T-cell (primary cell): ENCODE measurements at places on chromosomes 1 and 21.

DNA sequence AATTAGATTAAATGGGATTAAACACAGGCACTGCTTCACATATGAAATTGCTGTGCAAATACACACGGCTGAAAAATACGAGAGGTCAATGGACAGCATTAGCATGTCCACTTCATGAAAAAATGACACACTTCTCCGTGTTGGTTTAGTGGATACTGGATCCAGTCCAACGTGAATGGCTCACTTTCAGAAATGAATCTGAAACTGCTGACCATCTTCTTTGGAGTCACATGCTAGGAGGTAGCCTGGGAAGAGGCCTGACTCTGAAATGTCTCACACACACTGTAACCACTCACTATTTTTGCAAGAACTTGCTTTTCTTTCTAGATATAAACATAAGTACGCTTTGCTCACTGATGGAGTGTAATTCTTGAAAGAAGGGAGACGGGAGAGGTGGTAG, 127.3 kb downstream of the HLCS start:
- no peak for DNase-seq

DNA sequence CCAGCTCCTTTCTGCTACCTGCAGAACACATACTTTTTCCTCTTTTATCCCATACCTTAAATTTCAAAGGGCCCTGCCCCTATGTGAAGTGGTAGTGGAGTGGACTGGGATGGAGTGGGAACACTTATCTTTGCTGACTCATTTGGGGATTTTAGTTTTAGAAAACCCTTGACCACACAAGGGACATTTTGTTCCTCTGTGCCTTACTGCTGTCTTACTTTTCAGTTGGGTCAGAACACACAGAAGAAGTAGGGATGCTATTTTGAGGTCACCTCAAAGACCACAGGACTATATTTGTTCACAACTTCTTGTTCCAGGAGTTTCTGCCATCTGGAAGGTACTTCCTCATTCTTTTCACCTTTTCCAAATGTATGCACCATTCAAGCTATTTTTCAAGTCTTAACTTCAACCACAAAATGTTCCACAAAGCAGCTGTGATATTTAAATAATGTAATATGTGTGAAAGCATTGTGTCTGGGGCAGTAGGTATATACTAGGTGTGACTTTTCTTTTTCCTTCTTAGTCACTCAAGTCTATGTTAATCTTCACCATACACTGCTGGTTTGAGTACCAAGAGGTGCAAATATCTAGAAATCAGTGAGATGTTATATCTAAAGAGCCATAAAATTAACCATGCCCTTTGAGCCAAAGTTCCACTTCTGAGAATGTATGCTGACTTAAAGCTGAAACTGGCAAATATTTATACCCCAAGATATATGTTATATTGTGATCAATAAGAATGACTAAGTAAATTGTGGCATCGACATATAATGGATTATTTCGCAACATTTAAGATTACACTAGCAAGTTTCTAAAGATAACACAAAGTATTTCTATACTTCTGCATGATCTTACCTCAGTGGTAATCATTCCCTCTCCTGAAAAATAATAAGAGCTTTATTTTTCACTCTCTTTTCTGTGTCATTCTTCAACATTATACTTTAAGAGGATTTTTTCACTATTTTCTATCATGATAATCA, 308.5 kb downstream of the MRPL39 start:
- DNase-seq, result no peak

DNA sequence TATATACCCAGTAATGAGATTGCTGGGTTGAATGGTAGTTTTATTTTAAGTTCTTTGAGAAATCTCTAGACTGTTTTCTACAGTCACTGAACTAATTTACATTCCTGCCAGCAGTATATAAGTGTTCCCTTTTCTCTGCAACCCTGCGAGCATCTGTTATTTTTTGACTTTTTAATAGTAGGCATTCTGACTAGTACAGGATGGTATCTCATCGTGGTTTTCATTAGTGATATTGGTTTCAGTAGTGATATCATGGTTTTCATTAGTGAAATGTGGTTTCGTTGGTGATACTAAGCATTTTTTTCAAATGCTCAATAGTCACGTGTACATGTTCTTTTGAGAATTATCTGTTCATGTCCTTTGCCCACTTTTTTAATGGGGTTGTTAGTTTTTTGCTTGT, 316.8 kb downstream of the PTBP2 start:
- no peak for DNase-seq

GRCh38 chr1:157971769-157972168, 21.7 kb upstream of the KIRREL1 start:
- no peak for DNase-seq

DNA sequence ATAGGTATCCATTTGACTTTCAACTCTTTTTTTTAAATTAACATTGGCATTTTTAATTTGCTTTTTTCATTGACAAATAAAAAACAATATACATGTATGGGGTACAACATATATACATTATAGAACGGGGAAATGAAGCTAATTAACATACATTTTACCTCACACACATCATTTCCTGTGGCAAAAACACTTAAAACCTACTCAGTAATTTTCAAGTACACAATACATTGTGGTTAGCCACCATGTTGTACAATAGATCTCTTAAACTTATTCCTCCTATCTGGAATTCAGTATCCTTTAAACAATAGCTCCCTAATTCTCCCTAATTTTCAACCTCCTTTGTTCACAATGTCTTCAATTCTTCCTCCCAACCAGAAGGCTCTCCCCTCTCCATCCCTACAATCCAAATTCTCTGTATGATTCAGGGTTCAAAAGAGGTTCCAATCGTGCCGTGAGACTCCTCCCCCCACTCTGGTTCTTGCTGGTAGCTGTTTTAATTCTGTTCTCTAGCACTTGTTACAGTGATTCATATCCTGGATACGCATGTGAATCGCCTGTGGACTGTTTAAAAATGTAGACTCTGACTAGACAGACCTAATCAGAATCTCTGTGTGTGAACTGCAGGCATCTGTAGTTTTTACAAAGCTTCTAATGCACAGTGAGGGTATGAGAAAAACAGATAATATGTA, 87.6 kb upstream of the DUSP10 start:
- DNase-seq, result peak; percentile 35

DNA sequence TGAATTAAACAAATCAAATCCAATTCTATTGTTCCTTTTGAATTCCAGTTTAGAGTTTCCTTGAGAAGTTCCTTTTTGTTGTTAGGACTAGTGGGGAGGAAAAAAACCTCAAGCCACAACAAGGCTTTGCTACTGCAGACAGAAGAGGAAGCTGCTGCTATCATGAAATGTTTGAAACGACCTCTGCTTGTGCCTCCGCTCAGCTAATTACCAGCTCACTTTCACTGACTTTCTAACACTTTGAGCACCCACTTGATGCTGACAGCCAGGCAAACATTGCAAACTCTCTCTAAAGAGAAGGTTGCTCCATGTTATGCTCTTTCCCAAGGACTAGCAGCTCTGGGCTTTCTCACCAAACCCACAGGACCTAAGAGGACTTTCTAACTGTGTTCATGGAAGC, 203.9 kb upstream of the PROX1 start:
- peak; percentile 14 for DNase-seq

DNA sequence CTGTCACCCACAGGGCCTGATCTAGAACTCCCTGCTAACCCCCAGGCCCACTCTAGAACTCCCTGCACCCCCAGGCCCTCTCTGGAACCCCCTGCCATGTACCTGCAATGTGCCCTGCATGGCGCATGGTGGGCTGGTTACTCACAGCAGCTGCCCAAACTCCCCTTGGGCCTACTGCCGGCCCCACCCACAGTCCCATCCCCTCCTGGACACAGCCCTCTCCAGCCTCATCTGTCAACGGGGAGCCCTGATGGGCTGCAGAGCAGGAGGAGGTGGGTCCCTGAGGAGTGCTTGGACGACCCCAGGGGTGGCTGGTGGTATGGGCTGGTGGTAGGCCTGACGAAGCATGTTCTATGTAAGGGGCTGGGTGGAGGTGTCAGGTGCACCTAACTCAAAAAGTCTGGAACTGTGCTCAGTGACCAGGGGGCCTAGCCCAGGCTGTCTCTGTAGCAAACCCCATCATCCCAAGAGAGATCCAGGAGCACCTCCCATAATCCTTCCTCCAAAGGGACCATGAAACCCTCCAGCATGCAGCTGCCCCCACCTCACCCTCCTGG, 19.0 kb upstream of the PRSS38 start:
- no peak for DNase-seq

- peak; percentile 47 for DNase-seq
Observed at GRCh38 chr1:54380290-54380882, 25.8 kb downstream of the SSBP3 start.

- DNase-seq, result no peak
Observed at GRCh38 chr1:17739050-17739449, 16.1 kb upstream of the ACTL8 start.

- no peak for DNase-seq
Observed at GRCh38 chr1:238658763-238659162, 727.6 kb upstream of the CHRM3 start.

GRCh38 chr1:201675143-201675542, 136.2 kb downstream of the NAV1 start:
- no peak for DNase-seq
